ENCODE measurements at places on chromosomes 16 and 17.
A peak's percentile ranks its signal among the peaks of the same experiment; 100 is the strongest.

GRCh38 chr17:35944151-35944550 lies 638 bp upstream of the LYZL6 start:
- no peak for DNase-seq

- no peak for DNase-seq
Measured at GRCh38 chr17:64063766-64064224, 43.4 kb upstream of the ICAM2 start.

GRCh38 chr17:45395569-45396415 lies 36.9 kb downstream of the ARHGAP27 start:
- no peak for DNase-seq

GRCh38 chr17:81337476-81337879 lies 42.4 kb upstream of the SLC38A10 start:
- no peak for DNase-seq

- DNase-seq, result no peak
Measured at GRCh38 chr16:59259074-59259949, 525.2 kb upstream of the GOT2 start.

DNA sequence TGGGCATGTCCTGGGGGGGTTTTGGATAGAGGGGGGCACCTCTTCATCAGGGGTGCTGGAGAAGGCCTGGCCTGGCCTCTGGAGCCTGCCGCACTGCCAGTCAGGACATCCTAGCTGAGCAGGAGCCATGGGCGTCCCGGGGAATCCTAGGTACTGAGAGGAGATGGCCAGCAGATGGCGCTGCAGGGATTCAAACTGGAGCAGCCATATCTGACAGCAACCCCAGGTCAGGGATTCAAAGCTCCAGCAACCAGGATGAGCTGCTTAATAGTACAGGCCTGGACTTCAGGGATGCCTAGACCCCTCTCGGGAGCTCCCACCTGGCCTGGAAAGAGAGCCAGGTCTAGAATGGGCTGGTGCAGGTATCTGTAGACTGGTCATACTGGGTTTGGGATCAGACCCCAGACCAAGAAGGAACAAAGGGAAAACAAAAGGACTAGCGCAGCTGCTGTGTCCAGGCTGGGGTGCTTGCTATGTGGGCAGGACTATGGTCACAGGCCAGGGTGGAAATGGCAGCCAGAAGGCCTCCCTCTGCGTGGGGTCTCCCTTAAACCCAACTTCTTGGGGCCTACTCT lies 306.9 kb upstream of the RBFOX1 start:
- peak; percentile 46 for DNase-seq

DNA sequence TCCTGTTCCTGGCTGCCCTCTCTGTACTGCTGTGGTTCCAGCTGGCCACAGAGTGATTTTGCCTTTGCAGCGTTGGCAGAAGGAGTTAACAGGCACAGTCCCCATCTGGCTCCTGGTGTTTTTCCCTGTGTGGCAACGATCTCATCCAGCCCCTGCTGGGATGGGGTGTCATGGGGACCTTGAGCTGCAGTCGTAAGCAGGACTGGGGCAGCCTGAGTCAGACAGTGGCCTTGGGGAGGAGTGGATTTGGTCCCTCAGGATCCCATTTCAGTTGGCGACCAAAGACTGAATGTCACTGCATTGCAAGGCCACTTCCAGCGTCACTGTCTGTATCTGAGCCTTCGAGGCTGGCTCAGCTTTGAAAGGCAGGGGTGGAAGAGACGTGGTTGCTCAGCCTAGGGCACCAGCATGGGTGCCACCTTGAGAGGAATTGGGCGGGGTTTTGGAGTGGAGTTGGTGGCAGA lies 11.9 kb downstream of the TMEM94 start:
- no peak for DNase-seq

DNA sequence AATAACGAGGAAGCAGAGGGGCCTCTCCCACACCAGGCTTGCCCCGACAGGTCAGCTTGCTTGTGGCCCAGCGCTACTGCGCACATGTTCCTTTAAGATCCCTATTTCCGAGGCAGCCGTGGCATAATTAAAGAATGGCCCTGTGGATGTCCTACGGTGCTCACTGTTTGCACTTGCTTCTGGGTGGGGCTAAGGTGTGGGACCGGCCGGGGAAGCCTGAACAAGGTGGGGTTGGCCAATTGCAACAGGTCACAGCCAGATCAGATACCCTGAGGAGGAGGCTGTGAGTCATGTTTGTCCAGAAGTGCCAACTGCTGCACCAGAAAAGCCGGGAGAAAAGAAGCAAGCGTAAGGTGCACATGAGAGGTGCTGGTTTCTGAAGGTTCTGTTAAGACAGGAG lies 158.5 kb upstream of the CACNG5 start:
- no peak for DNase-seq

DNA sequence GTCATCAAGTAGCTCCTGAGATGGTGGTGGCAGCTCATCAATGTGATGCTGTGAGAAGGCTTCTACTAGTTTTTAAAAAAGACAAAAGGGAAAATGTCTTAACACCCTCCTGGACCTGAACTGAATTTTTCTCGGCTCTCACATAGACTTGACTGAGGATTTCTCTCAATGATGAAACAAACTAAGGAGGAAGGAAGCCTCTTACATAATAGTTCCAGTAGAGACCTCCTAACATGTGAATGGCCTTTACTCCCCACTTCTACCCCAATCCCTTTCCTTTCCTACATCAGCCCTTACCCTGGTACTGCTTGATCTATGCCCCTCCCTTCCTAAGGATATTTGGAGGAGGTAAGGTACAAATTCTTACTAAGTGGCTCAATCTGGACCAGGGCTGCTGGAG lies 54.8 kb upstream of the MTMR4 start:
- DNase-seq, result no peak

DNA sequence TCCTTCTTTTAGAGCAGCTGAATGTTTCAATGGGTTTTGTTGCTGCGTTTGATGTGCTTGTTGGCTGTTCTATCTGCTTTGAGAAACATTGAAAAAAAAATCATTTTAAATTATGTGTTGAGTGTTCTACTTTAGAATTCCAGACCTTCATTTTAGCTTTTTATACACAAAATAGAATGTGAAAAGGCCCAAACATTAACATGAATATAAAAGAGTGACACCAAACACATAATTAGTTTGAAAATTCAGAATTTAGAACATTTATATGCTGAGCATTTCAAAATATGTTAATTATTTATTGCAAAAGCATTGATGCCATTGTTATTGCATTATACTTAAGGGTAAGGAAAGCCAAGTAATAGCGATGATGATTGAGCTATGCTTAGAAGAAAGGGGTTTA lies 2.9 kb downstream of the NFAT5 start:
- DNase-seq, result no peak

GRCh38 chr16:63496282-63496681 lies 1460.0 kb upstream of the CDH8 start:
- no peak for DNase-seq

- DNase-seq, result no peak
Measured at GRCh38 chr16:10090816-10091215, 91.4 kb downstream of the GRIN2A start.

GRCh38 chr17:32496395-32497073 lies 9.7 kb downstream of the CDK5R1 start:
- no peak for DNase-seq

DNA sequence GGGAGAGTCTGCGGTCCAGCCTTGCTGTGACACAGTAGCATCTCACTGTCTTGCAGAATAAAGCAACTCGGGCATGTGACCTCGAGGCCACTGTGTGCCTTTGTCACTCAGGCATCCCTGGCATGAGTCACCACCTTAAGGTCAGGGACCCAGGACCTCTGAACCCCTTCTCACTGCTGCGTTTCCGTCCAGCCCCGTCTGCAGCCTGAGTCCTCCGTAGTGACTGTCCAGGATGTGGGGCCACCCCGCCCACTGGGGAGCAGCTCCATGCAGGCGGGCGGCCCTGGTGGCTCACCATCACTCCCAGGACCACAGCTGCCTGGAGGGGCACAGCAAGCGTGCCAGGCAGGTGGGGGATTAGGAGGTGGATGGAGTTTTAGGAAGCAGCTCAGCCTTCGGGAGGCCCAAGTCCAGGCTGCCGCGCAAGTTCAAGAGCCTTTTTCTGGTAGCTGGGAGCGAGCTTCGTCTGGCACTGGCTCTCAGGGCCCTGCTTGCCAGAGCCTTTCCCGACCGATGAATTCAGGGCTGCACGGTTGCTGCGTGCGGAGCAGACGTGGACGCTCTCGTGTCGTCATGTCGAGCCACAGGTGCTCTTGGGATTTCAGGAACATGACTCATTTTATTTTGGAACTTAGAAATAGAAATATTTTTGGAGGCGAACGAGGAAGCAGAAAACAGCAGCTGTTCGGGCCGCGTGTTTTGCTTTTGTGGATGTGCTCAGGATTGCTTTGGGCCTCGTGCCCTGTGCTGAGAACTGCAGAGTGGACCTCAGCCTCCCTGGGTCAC lies 16.8 kb downstream of the KCTD5 start:
- no peak for DNase-seq

DNA sequence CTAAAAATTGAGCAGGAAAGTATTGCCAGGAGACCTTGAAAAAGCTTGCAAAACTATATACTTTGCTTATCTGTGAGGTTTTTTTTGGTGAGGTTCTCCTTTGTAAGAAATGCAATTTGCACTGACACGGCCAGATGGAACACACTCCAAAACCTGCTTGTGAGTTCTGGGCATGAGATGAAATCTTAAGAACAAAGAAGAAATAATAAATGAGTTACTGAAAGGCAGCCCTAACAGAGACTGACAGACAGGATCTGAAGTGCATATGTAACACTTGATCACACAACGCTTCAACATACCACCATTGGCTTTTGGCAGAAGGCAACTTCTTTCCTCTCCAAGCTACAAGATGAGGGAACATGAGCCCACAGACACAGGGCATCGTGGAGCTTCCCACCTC lies 82.6 kb downstream of the USP31 start:
- DNase-seq, result no peak

- no peak for DNase-seq
Measured at GRCh38 chr16:87959391-87959990, 8.3 kb downstream of the BANP start.

DNA sequence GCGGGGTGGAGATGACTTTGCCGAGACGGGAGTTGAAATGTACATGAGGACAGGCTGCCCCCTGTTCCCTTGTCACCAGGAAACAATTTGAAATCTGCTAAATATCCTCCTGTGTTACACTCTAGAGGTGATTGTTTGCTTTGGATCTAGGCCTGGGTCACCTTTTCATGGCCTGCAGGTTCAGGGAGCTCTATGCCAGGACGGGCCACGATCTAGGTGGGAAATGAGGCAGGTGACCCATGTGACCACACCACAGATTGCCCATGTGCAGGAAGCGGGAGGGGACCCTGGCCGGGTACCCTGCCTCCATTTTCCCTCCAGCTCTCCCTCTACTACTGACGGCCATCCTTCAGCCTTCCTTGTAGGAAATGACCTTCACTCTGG lies 43.4 kb downstream of the MEAK7 start:
- DNase-seq, result no peak

- no peak for DNase-seq
Measured at GRCh38 chr17:18950346-18950745, 1.6 kb upstream of the SLC5A10 start.

DNA sequence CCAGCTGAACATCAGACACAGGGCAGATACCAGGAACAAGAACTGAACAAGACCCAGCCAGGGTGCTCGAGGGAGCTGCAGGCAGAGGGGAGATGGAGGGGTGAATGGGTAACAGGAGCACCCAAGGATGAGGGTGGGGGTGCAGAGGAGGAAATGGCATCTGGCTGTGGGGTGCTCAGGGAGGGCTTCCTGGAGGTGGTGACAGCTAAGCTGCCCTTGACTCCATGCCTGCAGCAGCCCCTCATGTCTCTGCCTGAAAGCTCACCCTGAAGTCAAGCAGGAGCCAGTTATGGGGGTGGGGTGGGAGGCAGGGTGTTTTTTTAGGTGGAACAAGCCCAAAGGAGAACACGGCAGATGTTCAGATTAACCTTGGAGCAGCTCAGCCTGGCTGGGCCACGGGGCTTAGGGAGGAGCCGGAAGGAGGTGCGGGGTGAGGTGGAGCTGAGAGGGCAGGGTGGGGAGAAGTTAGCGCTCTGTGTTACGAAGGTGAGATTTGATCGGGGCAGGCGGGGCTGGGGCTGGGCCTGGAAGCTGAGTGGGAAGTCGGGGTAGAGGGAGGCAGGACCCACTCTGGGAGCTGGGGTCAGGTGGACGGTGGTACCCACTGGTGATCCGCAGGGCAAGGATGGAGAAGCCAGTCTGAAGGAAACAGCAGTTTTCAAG lies 143.0 kb downstream of the ENGASE start:
- DNase-seq, result no peak

All from NCI-H1436 (cell line).